ENCODE measurements at places on chromosomes 1 and 21.

GRCh38 chr21:33657124-33657820 lies 15.0 kb downstream of the ITSN1 start:
- DNase-seq, result no peak

- no peak for DNase-seq
Observed at GRCh38 chr1:4931486-4931885, 277.1 kb downstream of the AJAP1 start.

- no peak for DNase-seq
Observed at GRCh38 chr1:185917646-185918045, 183.5 kb downstream of the HMCN1 start.

- no peak for DNase-seq
Observed at GRCh38 chr1:211281320-211282022, 22.3 kb downstream of the RCOR3 start.

GRCh38 chr1:109687641-109688499 lies at the start of gene GSTM1:
TSS of gene GSTM1 (plus strand) at chr1:109687817. CDS start at chr1:109687874, 57 bp downstream.
- peak; percentile 93 for DNase-seq

DNA sequence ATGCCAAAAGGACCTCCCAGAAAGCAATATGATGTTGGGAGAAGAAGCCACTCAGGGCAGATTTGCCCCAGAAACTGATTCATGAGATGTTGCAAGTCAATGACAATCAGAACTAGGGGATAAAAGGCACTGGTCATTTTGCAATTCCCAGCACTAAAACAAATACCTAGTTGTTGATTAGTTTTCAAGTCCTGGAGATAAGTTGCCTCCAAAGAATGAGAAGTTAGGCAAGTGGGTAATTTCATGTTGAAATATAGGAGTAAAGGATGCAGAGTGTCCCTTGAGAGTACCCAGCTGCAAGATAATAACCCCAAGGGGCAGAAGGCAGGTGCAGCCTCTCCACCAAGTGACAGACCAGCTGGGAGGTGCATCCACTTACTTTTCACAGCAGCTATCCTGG lies 363.6 kb downstream of the PBX1 start:
- no peak for DNase-seq

DNA sequence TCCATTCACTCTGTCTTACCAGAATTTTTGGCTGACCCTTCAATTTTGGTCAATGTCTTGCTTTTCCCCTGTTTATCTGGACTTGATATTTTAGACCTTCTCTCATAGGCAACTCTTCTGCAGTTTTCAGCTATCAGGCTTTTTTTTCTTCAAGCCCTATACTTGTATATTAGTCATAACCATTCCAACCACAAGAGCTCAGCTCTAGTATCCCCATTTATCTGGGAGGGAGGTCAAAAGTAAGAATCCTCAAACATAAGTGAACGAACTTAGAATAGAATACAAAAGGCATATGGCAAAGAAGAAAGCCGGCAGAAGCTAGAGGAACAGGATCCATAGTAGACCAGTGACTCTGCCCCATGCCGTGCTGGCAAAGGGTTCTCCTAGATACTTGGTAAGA lies 45.9 kb upstream of the TNFSF4 start:
- no peak for DNase-seq

GRCh38 chr1:228305721-228306152 lies 97.9 kb downstream of the OBSCN start:
- peak; percentile 68 for DNase-seq

GRCh38 chr1:29210278-29211085 lies 20.3 kb downstream of the MECR start:
- DNase-seq, result no peak

GRCh38 chr1:37238364-37239224 lies 204.3 kb upstream of the GRIK3 start:
- no peak for DNase-seq

GRCh38 chr1:217717959-217718358 lies 86.8 kb downstream of the SPATA17 start:
- no peak for DNase-seq

DNA sequence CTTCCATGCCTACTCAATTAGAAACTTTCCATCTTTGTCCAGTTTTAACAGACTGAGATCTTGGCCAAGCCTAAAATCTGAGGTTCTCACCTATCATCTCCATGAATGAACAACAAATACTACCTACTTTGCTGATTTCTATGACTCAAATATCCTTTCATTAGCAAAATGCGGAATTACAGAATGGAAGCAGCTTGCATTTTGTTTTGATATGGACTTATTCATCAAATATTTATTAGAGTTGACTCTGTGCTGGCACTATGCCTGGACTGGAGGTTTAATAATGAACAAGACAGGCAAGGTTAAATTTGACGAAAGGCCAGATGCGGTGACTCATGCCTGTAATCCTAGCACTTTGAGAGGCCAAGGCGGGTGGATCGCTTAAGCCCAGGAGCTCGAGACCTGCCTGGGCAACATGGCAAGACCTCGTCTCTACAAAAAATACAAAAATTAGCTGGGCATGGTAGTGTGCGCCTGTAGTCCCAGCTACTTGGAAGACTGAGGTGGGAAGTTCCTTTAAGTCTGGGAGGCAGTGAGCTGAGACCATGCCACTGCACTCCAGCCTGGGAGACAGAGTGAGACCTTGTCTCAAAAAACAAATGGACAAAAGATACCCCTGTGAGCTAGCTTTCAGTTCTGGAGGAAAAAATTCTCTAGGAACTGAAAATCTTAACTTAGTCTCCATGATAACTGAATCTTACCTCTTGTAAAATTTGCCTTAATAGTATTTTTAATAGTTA lies 29.4 kb upstream of the SOD1 start:
- no peak for DNase-seq
